ENCODE measurements at places on chromosomes 1 and 21.

DNA sequence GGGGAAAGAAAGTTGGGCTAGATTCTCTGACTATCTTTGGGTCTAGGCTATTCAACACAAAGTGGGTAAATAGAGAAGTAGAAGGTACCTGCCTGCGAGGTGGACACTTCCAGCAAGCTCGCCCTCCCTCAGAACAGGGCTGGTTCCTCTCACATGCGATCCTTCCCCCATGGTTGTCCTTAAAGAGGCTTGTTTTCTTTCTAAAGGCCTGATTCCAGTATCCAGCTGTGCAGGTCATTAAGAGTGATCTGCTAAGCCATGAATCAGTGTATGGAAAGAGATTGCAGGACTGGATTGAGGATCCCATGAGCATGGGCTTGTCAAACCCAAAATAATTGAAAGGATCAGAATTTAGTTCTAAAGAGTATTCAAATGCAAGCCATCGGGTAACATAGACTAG lies 189.0 kb downstream of the URB2 start:
- DNase-seq: no peak

GRCh38 chr1:22256213-22256512 lies 113.3 kb upstream of the WNT4 start:
- no peak for DNase-seq

- no peak for DNase-seq
These were observed 101.7 kb upstream of the BEND5 start for GRCh38 chr1:48878191-48878940.

DNA sequence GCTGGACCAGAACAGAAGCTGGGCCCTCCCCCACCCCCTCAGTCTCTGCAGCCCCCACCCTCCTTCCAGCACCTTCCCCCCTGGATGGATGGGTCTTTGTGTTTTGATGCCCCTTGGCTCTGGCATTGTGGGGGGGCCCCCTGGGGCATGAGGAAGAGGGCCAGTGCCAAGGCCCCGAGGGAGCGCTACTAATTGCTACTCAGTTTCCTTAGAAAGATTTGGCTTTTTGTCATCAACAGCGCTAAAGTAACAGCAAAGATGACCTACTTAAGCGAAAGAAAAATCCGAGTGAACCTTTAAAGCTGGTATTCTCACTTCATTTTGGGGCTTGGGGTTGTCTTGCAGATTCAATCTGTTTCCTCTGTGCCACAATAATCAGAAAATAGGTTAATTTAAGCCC lies 63.5 kb downstream of the SKI start:
- DNase-seq: no peak

DNA sequence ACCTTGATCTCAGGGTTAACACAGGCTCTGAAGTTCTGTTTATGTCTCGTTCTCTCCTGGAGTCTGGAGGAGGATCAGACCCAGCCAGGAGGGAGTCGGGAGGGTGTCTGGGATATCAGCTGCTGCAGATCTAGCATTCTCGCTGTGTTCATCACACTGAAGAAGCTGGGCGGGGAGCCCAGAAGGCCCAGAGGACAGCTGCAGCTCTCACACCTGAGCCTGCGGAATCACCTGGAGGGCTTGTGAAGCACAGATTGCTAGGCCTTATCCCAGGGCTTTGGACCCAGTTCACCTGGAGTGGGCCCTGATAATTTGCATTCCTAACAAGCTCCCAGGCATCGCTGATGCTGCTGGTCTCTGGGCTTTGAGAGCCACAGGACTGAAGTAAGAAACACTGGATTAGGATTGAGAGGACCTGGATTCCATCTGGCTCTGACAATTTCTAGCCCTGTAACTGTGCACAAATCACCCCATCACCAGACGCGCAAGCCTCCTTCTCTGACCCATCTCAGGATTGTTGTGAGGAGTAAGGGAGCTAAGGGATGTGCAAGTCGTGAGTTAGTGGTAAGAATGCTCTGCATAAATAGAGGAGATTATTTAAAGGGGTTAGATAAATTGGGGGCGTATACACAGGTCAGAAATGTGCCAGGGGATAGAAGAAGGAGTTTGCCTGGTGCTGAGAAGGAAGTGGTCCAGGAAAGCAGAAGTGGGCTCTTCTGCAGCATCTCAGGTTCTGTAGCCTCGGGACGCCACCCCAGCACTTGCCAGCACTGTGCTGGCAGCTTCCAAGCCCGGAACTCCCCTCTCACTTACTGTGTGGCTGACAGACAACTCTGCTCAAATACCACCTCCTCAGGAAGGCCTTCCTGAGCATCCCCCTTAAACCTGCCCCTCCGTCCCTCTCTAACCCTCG lies 19.1 kb downstream of the ABCA4 start:
- DNase-seq: no peak

- no peak for DNase-seq
These were observed 35.5 kb downstream of the CACHD1 start for GRCh38 chr1:64505232-64505943.

DNA sequence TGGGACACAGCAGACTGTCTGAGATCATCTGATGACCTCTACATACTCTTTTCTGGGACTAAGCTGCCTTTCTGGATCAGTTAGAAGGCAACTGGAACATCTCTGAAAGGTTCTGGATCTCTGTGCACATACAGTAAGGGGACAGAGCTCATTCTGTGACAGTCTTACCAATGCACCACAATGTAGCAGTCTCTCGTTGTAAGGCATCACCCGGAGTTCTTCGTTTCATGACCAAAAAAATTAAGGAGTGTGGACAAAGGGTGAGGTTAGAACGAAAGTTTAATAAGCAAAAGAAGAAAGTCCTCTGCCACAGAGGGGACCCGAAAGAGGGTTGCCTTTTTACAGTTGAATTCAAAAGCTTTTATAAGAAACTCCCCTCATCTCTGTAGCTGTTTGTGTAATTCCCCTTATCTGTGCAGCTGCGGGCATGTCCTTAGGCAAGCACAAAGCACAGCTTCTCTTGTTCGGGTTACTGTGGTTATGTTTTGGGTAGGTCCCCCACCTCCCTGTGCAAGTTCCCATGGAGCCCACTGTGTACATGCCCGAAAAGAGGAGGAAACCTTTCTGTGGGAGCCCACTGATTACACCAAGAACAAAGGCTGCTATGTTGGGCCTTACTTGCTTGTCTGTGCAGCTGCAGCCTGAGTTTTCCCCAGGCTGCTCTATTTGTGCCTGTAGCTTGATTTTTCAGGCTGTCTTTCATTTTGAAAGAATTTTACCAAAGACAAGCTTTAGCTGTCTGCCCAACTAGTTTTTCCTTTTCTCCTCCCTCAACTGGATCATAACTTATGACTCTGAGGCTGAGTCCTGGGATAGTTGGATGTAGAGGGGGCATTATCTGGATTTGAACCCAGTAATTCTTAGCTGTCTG lies 53.1 kb upstream of the CACNA1E start:
- DNase-seq: no peak

- DNase-seq: no peak
These were observed 52.2 kb downstream of the SDC3 start for GRCh38 chr1:30856260-30856790.

DNA sequence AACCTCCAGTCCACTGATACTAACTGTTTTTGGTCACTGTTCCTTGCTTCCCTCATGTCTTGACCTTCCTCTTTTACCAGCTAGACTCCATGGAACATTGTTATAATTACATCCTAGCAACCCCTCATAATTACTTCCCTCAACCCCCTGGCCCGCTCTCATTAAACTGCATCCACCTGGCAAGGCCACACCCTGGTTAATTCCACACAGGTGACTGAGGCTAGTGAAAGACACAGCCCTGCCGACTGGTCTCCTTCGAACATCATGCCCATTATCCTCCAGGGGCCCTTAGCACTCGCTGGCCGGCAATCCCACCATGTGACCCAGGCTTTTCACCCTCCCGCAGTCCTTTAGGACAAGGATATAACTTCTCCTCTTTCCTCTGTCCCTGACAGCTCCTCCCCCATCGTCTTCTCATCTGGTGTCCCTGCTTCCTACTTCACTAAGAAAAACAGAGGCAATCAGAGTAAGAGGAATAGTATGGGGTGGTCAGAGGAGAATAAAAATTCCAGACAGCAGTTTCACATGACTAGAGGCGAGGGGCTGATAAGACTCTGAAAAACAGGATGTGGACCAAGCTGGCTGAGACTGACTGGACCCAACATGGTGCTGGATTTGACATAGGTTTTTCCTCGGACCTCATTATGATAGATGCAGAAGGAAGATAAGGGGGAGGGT lies 8.8 kb upstream of the TENT5B start:
- DNase-seq: no peak

DNA sequence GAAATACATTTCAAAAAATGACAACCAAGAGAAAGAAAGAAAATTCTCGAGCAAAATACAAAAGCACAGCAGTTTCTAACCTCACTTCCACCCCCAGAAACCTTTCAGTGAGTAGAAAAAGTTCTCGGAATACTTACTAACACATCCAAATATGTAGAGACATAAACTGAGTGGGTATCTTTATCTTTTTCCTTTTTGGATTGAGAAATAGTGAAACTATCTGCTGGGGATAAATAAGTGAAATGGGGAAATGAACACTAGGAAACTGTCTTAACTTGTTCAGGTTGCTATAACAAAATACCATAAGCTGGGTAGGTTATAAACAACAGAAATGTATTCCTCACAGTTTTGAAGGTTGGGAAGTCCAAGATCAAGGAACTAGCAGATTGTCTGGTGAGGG lies 72.0 kb downstream of the VCAM1 start:
- DNase-seq: no peak

- no peak for DNase-seq
These were observed 22.0 kb upstream of the IFNAR1 start for GRCh38 chr21:33302796-33303195.

DNA sequence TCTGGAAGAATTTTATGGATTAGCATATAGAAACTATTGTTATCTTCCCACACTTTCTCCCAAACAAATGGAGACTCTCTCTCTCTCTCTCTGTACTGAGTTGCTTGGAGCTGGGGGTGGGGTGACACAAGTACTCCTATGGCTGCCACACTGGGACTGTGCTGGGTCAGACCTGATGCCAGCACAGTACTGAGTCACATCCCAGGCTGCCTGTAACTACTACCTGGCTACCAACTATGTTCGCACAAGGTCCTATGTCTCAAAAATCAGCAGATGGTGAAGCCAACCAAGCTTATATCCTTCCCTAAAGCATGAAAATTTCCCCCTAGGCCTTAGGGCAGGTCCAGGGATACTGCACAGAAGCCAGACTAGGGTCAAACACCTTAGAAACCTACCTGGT lies 66.6 kb downstream of the FAF1 start:
- DNase-seq: no peak

DNA sequence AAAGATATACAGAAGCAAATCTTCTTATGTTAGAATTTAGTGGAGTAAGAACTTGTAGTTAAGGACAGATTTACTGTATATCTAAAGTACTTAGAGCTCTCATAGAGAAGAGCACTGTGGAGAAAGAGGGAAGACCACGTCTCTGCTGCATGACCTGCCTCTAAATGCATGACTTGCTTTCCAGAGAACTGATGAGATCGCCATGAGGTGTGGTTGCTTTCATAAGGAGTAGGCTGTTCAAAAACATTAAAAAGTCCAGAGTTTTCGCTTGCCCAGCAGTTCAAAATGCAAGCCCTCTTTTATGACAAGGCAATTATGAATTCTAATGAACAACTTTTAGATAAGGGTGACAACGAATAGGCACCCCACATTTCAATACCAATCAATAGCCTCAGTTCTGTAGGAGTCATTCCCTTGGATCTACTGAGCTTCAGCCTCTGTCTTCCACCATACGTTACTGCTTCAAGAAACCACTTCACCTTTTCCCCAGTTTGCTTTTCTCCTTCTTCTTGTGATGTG lies 24.9 kb downstream of the SLC30A10 start:
- DNase-seq: no peak

GRCh38 chr21:26946744-26947446 lies 20.0 kb downstream of the ADAMTS5 start:
- DNase-seq: no peak

GRCh38 chr1:5430136-5430535 lies 562.1 kb downstream of the NPHP4 start:
- DNase-seq: no peak

Measured in activated gamma-delta T cell (primary cell).